Activated CD8-positive, alpha-beta memory T cell treated with anti-CD3 and anti-CD28 coated beads for 4 hours (primary cell): ENCODE measurements at places on chromosomes 4 and X.

- DNase-seq: no peak
These were observed 79.4 kb upstream of the FHL1 start for GRCh38 chrX:136067966-136068365.

GRCh38 chr4:4443821-4444220 lies 56.9 kb downstream of the NSG1 start:
- DNase-seq: no peak

DNA sequence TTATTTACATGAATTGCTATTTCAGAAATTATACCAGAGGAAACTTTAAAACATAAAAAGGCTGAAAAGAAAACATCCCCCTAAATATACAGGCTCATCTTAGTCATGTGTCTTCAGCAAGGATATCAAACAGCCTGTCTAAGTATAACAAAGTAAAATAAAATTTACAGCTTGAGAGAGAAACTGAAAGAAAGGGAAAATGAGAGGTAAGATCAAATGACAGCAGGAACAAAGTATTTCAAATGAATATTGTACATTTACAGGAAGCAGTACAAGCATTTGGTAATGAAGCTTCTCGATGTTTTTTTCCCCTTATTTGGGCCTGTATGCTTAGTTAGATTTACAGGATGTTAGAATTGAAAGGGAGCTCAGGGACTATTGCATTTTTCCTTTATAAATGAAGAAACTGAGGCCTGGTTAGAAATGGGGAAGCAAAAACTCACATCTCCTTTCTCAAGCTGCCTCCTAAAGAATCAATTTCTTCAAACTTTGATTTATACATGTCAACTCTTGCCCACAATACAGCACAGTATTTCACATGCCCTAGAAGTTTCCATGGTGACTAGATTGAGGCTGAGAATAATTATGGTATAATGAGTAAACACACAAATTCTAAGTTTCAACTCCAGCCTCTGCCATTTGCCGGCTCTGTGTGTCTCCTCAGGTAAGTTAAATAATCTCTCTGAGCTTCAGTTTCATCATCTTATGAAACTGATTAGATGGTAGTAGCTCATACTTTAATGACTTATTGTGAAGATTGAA lies 29.3 kb downstream of the DAPP1 start:
- DNase-seq: no peak

GRCh38 chr4:74344031-74344430 lies 20.9 kb upstream of the EREG start:
- no peak for DNase-seq

- no peak for DNase-seq
These were observed 76.4 kb downstream of the CCDC160 start for GRCh38 chrX:134313418-134313817.

- no peak for DNase-seq
These were observed 821.1 kb downstream of the PCDH19 start for GRCh38 chrX:99588936-99589335.

DNA sequence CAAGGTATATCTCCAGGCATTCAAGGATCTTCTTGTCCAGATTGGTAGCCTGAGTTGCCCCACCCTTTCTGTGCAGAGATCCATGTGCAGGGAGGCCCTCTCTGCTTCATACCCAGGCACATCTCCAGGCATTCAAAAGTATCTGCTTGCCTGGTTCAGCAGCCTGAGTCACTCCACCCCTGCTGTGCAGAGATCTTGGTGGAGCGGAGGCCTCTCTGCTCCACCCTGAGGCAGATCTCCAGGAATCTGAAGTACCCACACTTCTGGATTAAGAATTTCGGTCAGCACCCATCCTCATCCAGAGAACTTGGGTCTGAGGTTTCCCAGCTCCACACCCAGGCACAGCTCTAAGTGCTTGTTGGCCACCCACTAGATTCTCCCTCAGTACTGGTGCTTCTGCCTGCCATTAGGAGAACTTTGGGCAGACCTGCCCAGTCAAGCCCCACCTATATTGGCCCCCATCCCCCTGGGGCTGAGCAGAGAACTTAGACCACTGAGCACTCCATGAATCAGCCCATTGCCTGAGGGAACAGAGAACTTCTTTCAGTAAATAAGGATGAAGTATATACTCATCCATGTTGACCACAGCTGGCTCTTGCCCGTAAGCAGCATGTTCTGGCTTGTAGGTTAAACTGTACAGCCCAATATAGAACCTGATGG lies 199.5 kb upstream of the ZCCHC13 start:
- no peak for DNase-seq

GRCh38 chrX:102067966-102068723 lies 57.3 kb upstream of the TCEAL2 start:
- no peak for DNase-seq

GRCh38 chr4:8690216-8691150 lies 97.9 kb downstream of the CPZ start:
- DNase-seq: no peak

DNA sequence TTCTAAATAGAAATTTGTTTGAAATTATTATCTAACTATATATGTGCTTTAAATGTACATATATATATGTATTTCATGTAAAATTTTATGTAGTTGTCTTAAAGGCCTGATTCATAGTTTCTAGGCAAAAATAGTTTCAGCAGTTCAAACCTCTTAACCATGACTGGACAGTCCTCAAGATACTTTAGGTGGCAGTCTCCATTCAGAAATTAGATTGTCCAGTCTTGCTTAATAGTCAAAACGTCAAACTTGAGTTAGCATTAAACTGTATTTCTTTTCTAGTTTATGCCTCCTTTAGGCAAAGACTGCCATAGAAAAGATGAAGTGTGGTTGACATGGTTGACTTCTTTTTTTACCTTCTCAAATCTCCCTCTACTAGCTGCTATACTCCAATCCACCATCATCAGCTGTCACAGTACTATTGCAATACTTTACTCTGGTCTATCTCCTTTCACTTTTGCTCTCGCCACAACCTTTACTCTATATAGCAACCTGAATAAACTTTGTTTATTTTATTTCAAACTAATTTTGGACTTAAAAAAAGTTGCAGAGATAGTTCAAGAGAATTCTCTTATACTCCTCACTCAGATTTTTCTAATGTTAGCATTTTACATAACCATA lies 395.6 kb upstream of the DIPK2B start:
- no peak for DNase-seq

DNA sequence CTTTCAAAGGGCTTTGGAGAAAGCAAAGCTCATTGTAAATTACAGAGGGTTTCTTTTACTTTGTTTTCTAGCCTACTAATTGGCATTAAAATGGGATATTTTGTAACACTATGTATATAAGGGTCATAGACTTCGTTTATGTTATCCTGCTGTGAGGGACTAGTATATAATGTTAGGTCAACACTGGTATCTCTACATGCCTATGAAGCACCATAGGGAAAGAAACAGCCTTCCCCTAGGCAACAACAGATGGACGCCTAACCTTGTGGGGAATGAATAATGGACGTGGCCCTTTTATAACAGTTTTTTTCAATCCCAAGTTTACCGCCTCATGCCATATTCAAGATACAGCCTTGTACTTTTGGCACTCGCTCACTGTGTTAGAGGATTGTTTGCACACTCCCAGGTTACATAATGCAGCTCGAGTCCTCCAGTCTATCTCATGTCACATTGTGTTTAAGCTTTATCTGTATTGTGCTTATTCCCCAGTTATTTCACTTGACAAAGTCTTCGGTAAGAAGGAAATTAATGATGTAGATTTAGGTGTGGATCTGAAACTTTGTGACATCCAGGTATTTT lies 711.0 kb downstream of the RPA4 start:
- DNase-seq: no peak

DNA sequence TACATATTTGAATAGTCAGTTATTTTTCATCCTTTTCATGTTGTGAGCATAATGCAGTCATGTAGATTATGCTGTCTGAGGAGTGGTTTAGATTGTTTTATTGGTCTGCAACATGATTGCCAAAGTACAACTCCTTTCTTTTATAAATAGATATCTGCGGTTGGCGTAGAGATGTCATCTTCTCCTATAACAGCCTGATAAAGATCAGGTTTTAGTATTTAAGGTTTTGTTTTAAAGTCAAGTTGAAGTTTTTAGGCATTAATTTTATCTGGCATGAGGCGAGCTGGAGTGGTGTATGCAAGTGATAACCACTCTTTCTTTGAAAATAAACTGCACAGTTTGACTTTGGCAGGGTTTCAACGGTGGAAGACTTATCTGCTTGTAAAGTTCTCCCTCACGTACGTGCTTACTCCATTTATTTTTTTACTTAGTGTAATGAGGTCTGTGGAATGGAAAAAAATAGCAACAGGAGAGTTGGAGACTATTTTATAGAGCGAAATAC lies 126.3 kb downstream of the FBXO8 start:
- DNase-seq: no peak

GRCh38 chr4:149825336-149825735 lies 9.7 kb upstream of the IQCM start:
- no peak for DNase-seq

GRCh38 chr4:139884438-139884837 lies 218.8 kb downstream of the MGST2 start:
- DNase-seq: no peak

DNA sequence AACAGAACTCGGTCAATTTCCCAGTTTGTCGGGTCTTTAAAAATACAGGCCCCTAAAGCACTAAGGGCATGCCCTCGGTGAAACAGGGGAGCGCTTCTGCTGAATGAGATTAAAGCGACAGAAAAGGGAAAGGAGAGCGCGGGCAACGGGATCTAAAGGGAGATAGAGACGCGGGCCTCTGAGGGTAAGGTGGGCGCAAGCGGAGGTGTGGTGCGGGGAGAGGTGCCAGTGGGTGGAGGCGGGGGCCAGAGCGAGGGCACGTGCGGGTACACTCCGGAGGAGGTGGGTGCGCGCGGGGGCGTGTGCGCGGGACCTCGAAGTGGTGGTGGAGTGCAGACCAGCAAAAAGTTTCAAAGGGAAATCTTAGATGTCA lies 787 bp upstream of the TET2 start:
- peak; percentile 16 for DNase-seq

GRCh38 chr4:124491361-124492145 lies 221.0 kb downstream of the ANKRD50 start:
- no peak for DNase-seq

GRCh38 chr4:165152527-165152926 lies 39.9 kb upstream of the TMEM192 start:
- no peak for DNase-seq

- DNase-seq: no peak
These were observed 124.4 kb downstream of the CPE start for GRCh38 chr4:165502916-165503907.

- DNase-seq: no peak
These were observed 2.9 kb downstream of the PF4 start for GRCh38 chr4:73978886-73979285.

- DNase-seq: no peak
These were observed 165.0 kb downstream of the RBM46 start for GRCh38 chr4:154946113-154946512.

DNA sequence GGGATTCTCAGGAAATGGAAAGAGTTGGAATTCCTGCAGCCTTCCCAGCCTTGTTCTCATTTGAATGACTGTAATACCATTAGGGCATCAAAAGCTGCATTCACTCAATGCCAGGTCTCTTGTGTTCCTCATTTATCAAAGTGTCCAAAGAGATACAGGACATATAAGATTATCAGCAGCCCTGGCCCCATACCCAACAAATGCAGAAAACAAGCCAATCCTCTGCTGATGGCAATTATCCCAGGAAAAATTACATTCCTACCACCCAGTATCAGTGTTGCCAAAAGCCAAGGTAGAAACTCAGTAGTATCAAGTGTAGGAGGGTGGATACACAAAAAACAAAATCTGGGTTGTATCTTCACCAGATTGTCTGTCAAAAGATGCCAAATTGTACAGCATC lies 18.5 kb upstream of the ASB5 start:
- DNase-seq: no peak

DNA sequence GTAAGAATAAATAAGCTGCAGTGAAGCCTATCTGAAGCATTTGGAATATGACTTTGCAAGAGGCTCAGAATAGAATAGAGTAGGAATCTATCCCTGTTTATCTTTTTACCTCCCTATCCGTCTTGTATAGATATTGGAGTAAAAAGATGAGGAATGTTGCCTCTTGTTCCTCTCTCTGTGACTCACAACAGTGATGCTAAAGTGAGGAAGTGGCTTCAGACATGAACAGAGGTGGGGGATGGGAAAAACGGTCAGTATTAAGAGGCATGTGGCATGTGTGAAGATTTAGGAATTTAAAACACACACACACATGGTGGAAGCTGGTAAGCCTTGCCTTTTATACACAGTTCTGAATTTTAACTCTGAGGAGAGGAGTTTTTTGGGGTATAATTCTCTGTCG lies 3.8 kb upstream of the DCAF4L1 start:
- no peak for DNase-seq

GRCh38 chrX:11739776-11740175 lies 18.3 kb upstream of the MSL3 start:
- DNase-seq: no peak

- DNase-seq: no peak
These were observed 210.0 kb upstream of the AGTR2 start for GRCh38 chrX:115960440-115961084.

DNA sequence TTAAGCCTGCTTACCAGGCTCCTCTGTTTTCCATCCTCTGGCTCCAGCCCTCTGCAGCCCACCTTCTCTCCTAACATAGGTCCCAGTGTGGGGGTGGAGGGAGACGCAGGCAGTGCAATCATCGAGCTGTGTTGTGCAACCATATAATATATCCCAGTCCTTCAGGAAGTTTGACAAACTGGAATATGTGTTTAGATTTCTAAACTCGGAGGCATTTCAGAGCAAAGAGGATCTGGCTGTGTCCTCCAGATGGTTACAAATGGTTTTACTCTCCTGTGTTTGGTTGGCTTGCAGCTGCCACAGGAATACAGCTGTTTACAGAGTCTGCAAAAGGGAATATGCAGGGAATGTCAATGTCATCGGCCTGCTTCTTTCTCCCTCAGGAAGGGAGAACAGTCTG lies 195.3 kb upstream of the LNX1 start:
- no peak for DNase-seq

DNA sequence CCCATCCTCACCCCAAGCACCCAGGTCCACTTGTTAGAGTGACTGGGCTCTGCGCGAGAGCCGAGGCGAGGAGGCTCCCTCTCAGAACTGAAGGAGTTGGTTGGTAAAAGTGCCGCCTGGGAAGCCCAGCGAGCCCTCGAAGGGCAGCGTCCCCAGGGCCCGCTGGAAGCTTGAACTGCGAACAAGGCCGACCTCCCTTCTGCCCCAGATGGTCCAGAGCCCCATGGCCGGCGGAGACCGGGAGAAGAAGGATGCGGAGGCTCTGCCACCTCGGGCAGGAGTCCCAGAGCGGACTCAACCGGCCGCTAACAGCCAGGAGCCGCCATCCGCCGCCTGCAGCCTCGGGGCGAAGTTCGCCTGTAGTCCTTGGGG lies 116.3 kb upstream of the TEX13C start:
- DNase-seq: no peak

- DNase-seq: no peak
These were observed at the start of gene BMPR1B for GRCh38 chr4:94757192-94758140. TSS of gene BMPR1B (plus strand) at chr4:94757955. CDS start at chr4:95104425, 346,470 bp downstream.

DNA sequence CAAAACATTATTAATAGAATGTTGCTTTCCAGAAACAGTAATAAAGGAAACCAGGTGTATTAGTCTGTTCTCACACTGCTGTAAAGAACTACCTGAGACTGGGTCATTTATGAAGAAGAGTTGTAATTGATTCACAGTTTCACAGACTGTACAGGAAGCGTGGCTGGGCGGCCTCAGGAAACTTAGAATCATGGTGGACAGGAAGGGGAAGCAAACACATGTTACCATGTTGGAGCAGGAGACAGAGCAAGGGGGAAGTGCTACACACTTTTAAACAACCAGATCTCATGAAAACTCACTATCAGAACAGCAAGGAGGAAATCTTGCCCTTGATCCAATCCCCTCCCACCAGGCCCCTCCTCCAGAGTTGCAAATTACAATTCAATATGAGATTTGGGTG lies 815.8 kb downstream of the TRIML1 start:
- no peak for DNase-seq

- DNase-seq: no peak
These were observed 27.4 kb upstream of the IRAK1 start for GRCh38 chrX:154046940-154047610.

GRCh38 chr4:168484626-168485025 lies 4.3 kb upstream of the DDX60L start:
- DNase-seq: no peak
